ENCODE measurements at places on chromosomes 7 and 10.

DNA sequence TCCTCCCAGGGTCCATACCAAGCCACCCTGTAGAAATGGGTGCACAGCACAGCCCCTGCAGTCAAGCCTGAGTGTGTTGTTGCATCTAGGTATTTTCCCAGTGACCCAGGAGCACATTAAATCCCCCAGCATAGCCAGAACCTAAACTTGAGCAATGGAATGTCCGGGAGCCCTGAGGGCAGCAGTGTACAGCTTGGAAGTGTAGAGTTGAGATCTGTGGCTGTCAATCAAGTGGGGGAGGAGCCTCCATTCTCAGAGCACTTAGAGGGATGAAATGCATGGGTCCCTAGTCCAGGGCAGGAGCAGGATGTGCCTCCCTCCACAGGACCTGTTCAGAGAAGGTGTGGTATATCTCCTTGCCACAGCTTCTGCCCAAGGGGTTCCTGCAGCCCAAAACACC lies 885.1 kb downstream of the CCSER2 start:
- no peak for DNase-seq

- DNase-seq: peak; percentile 27
These were observed 65.6 kb downstream of the IGF2BP3 start for GRCh38 chr7:23404546-23405239.

DNA sequence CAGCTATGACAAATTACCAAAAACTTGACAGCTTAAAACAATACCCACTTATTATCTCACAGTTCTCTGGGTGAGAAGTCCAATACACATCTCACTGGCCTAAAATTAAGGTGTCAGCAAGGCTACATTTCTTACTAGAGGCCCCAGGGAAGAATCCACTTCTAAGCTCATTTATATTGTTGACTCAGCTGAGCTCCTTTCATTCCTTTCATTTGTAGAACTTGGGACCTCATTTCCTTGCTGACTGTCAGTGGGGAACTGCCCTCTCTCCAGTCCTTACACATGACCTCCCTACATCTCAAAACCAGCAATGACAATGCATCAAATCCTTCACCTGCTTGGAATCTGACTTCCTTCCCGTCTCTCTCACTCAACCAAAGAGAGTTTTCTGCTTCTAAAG lies 240.3 kb downstream of the IPMK start:
- DNase-seq: no peak

DNA sequence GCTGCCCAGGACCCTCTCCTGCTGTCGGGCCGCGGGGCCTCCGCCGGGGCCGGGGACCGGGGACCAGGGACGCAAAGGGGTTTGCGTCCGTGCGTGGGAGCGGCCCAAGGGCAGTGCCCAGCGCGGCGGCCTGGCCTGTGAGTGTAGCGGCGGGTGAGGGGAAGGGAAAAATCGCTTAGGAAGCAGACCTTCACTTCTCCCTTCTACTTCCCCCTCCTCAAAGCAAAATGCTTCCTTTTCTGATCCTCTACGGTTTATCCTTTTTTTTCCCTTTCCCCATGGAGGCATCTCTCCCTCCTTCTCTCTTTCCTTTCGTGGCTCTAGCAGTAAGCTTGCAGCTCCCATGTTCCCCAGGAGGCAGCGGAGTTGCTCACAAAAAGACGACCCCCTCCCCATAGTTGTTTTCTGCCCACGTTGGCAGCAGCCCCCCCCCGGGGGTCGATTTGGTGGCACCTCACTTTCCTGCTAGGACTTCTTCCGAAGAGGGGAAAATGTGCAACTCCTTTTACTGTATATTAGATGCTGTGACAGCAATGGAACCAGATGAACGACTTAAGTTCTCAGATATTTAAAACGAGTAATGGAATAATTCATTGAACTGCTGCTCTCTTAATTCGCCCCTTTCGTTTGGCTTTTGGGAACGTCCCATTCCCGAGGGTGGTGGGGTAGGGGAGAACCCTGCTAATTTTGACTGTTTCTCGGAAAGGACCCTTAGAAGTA lies 724 bp downstream of the CAPZA2 start:
- DNase-seq: peak; percentile 25

GRCh38 chr7:133602291-133602690 lies 349.4 kb downstream of the EXOC4 start:
- no peak for DNase-seq
